SHP77 treated with DMSO at 0.1 percent for 48 hours (cell line): ENCODE measurements at places on chromosomes 5 and 9.
A peak's percentile ranks its signal among the peaks of the same experiment; 100 is the strongest.

GRCh38 chr9:8660383-8660782 is 860.8 kb upstream of the DMAC1 start:
- no peak for DNase-seq

DNA sequence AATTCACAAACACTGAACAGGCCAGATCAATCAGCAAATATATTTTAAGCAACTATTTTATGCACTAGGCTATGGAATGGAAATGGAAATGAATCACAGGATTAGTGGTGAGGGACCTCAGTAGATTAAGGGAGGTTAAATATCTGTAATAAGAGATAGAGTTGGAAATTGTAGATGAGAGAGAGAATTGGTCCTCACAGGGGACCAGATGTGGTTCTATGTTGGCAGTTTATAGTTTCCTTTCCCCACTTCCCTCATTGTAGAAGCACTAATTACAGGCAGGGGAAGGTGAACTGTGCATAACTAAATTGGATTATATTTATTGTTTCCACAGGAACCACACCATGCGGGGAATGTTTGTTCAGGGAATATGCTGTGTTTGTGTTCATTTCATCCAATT is 496.2 kb downstream of the ARHGEF28 start:
- no peak for DNase-seq

GRCh38 chr5:179326122-179326927 is 18.9 kb downstream of the ADAMTS2 start:
- no peak for DNase-seq

GRCh38 chr5:105812304-105812703 is 1858.4 kb downstream of the EFNA5 start:
- no peak for DNase-seq

DNA sequence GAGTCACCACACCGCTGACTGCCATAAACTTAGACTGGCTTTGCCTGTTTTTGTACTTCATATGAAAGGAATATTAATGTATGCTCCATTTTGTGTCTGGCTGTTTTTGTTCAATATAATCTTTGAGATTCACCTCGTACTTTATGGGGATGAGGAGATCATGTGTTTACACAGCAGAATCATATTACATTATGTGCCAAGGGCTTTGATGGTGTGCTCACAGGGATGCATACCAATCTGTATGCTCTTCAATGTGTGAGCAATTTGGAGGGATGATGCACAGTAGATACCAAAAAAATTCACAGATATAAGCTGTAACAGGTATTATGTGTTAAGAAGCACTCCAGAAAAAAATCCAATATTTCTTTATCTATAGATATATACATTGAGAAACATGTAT is 113.7 kb downstream of the GABRB2 start:
- peak; percentile 9 for DNase-seq

- no peak for DNase-seq
Observed at GRCh38 chr9:134171316-134172197, 7.2 kb upstream of the RNU6ATAC start.

DNA sequence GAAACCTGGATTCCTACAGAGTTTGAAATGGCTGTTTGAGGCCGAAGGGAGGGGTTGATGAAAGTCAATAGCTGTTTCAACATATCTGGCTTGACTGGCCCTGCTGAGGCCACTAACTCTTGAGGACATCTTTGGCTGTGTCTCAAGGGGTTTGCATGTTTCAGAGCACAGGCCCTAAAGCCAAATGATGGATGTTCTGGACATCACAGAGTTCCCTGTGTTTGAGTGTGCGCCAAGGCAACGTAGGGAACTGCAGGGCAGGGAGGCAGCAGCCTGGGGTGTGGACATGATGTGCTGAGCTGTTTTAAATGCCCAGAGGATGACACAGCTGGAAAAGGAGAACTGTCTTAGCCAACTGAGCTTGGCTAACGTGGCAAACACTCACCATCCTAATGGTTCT is 89.6 kb downstream of the RAPGEF1 start:
- DNase-seq, result no peak

GRCh38 chr5:171612749-171613148 is 172.9 kb upstream of the SMIM23 start:
- no peak for DNase-seq

GRCh38 chr9:136826703-136827582 is 15.3 kb upstream of the AJM1 start:
- DNase-seq, result no peak

DNA sequence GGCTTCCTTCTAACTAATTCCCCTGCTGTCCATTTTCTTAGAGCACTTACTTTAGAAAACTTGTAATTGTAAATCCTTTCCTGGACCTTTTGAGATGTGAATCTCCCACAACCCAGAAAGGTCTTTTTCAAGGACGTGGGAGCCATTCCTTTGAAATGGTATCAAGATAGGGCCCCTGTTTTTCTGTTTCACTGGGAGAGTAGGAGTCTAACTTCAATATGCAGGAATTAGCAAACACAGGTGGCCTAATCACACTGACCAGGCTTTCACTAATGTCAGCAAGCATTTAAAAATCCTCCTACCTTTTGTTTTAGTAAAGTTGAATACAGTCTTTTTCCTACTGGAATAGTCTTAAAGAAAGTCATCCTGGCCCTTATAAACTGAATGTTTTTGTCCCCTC is 558.3 kb downstream of the PTPRD start:
- DNase-seq, result no peak

- DNase-seq, result no peak
Observed at GRCh38 chr5:943918-944620, 51.4 kb downstream of the TRIP13 start.

- DNase-seq, result no peak
Observed at GRCh38 chr9:17509151-17509550, 69.7 kb upstream of the SH3GL2 start.

DNA sequence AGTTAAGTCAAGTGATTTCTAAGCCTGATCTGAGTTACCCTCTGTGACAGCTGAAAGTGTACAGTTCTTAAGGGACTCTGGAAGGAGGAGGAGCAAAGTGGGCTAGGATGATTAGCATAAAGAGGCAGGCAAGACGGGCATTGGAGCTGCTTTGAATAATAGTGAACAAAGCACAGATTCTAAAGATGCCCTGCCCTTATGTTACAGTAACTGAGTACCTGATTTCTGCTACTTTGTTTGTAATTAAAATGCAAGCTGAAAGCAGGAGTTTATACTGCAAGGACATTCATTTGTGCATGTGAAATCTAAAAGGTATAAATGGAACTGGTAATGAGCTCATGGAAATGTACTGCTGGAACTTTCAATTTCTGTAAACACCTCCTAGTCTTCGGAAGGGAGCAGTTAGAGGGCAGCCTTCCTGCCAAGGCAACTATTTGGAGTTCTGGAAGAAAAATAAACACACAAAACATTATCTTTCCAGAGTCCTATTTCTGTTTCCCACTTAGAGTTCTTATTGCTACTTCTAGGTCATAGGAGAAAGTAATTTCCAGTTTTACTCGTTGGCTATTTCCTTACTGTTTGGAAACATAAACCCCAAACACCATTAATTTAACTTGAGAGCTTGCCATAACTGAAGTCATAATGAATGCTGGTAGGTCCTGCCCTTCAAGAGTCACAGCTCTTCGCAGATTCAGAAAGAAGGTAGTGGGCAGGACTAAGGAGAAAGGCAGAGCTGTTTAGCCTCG is at the start of gene RANBP3L:
TSS of gene RANBP3L (minus strand) at position 45 of the 746 bp plus-strand sequence. CDS start 486 bp downstream, outside the sequence.
- DNase-seq, result no peak

DNA sequence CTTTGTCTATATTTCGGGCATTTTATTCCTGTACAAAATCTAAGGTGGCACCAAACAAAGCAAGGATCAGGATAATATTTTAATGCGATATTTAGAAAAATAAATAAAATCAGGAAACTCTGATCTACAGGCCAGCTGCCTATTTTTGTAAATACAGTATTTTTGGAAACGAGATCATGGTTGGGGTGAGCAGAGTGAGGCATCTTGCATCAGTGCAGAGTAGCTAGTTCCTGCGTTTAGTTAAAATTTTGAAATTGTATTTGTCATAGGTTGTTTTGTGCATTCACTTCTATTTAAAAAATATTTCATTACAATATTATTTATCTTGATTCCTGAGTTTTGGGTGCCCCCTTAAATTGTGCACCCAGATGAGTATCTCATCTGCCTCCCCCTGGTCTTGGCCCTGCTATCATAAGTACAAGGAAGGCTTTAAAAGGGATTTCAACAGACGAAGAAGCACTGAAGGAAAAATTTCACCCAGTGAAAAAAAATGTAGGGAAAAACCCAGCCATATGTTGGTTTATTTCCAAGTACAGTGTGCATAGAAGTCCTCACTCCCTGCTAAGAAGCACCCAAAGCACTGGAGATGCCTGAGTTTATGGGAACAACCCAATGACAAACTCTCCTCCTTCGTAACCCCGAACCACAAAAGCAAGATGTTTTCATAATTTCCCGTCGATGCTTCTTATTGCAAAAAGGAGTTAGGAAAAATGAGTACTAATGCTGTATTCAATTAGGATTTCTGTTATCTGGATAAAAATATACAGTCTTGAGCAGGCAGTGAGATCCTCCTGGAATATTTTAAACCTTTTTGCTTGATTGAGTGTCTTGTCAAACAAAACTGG is 304.7 kb upstream of the CLINT1 start:
- DNase-seq, result no peak

- no peak for DNase-seq
Observed at GRCh38 chr5:53397141-53397757, 83.2 kb upstream of the FST start.

DNA sequence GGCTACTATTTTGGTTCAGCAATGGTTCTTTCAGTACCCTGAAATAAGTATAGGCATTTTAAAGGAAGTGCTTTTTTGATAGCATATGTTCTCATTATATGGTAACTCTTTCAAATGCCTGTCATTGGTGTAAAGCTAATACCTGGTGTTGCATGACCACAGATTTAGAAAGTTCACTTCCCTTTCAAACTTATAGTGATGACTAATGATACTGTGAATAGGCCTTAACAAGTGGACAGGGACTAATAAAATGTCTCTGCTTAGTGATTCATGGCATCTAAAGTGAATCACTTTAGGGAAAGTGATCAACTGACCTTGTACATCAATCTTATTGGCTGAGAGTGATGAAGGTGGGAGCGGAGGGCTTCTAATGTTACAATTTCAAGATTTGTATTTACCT is 21.6 kb downstream of the MRPL22 start:
- no peak for DNase-seq

- peak; percentile 43 for DNase-seq
Observed at GRCh38 chr9:26457151-26457550, 435.5 kb downstream of the CAAP1 start.

GRCh38 chr9:68887232-68887631 is 126.7 kb downstream of the PRKACG start:
- DNase-seq, result no peak

DNA sequence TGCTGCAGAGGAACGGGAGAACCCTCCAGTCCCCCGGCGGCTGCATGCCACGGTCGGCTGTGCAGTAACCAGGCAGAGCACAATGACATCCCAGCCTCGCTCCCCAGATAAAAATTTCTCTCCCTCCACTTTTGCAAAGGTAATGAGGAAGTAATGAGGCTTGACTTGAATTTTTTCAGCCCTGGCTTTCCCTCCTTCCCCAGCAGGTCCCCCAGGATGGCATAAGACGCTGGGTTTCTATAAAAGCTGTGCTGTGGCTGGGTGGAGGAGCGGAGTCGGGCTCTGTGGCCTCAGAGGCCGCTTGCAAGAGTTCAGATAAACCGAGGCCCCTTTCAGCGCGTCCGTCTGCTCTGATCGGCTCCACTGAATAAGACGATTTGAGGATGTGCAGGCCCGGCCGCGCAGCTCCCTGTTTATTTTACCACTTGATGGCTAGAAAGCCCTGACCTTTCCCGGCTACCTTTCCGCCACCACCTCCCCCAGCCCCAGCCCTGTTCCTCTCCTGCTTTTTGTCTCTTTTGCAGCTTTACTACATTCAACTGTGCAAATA is 351.9 kb upstream of the IRX2 start:
- DNase-seq, result no peak

DNA sequence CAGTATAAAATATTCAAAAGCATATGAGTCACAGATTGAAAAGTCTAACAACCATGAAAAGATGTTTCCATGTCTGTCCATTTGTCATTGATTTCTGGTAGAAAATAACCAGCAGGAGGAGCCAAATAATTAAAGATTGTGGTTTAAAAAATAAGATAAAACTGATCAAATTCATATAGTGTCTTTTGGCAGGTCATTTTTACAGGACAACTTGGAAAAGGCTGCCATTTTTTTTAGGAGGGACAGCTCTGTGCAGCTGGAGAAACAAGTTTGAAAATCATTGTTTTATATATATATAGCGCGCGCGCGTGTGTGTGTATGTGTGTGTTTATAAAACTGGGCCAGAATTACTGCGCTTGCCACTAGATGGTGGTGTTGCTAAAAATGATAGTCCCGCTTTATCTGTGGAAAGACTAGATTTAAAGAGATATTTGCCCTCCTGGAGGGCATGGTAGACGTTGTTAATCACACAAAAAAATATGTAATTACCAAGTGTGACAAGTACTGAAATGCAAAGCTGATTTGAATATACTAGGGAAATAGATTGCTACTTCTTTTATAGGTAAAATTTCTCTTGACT is 1.3 kb upstream of the TRMO start:
- peak; percentile 83 for DNase-seq

- DNase-seq, result no peak
Observed at GRCh38 chr5:35308421-35308820, 78.1 kb upstream of the PRLR start.

DNA sequence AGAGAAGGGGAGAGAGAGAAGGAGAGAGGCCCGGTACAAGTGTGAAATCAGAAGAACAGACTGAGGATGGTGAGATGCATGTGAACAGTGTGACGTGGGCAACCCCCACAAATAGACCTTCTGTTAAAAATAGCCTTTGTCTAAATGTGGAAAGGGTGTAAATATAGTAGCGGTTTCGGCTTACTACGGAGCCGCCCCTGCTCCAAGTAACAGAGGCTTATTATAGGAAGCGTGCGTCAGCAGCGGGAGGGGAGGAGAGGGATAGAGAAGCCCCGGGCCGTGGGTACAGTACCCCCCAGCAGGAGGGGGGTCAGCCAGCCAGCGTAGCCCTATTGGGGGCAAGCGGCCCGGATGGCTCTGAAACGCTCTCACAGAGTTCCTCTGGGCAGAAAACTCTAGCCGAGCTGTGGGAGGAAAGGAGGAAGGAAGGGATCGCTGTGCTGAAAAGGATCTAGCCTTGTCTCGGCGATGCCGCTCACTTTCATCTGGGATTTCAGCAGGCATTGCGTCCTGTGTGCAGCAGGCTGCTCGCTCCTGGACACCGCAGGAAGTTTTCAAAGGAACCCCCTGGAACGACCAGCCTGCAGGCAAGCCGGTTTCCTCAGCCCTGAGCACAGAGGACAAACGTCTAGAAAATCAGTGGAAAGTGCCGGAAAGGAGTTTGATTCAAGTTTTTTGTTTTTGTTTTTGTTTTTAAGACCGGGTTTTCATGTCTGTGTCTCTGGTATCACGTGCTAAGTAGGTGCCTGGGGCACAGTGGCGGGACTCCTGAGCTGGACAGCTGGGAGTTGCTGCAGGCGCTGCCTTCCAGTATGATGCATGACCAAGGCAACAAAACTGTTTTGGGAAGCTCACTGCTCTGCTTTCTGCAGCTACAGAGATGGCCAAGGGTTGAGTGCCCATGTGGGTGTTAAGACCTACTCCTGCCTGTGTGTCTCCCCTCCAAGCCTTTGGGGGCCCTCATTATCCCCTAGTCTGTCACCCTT is 146.6 kb downstream of the SEC61B start:
- no peak for DNase-seq
